ENCODE measurements at places on chromosomes 3 and 15.

GRCh38 chr3:49028673-49029562, at the start of gene IMPDH2:
TSS of gene IMPDH2 (minus strand) at chr3:49029398. CDS start at chr3:49029350, 48 bp downstream.
- H3K4me1 ChIP-seq, result peaks cover 8% of the 10 kb centered on the region
- peak within 1 kb of the TSS; percentile 92 for H3K27ac ChIP-seq
- H3K4me3 ChIP-seq, result peak within 1 kb of the TSS; percentile 59
- H3K27me3 ChIP-seq, result no peaks in the 10 kb centered on the region

- DNase-seq, result no peak
- no peak overlapping the region for H3K4me3 ChIP-seq
- no peaks in the 10 kb centered on the region for H3K27me3 ChIP-seq
- H3K27ac ChIP-seq, result no peak overlapping the region
- H3K4me1 ChIP-seq, result no peaks in the 10 kb centered on the region
These were observed 803.9 kb downstream of the DIPK2A start for GRCh38 chr3:144775551-144775950.

DNA sequence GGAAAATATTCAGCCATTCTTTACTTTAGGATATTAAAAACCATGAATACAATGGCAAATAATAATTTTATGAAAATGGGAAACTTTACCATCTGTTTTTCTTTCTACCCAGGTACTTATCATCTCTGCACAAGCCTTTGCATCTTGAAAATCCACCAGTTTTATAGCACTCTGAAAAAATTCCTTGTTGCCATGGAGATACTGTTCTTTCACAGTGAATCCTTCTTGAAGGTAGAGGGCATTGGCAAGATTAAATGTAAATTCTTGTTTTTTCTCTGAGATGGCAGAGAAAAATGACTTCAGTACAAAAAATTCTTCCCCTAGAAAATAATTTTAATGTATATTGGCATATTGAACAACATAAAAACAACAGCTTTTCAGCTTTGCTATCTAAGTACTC, 6.9 kb downstream of the SERPINI2 start:
- H3K4me1 ChIP-seq, result no peaks in the 10 kb centered on the region
- no peak overlapping the region for H3K27ac ChIP-seq
- no peak overlapping the region for H3K4me3 ChIP-seq
- H3K27me3 ChIP-seq, result no peaks in the 10 kb centered on the region
- DNase-seq, result no peak

DNA sequence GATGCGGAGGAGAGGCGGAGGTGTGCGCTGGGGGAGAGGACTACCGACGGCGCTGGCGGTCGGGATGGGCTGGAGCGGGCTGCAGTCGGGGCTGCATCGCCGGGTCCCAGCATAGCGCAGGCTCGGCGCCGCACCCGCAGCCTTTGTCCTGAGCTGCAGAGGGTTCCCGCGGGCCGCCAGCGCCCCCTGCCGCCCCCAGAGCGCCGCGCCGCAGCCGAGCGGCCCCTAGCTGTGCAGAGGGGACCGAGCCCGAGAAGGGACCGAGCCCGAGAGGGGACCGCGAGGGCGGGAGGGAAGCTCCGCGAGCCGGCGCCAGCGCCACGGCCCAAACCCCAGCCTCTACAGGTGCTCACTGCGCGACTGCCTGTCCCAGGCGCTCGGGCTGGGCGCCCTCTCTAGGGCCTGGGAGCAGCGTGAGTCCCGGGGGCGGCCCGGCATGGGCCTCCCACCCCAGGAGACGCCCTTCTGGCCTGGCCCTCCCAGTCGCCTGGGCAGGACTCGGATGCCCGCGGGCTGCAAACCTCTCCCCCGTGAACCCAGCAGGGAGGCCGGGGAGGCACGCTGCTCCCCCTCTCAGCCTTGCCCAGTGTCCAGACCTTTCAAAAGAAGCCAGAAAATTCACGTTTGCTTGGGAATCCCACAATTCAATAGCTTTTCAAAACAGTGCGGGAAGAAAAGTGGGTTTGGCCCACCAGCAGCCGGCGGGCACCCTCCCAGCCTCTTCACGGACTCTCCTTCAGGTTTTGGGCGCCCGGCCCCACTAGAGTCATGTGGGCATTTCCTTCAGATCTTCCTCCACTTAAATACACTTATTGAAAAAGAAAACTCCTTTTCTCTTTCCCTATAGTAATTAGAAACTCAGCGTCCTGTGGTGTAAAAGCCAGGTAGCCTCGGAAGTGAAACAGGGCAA, 134.7 kb downstream of the TPRA1 start:
- H3K4me3 ChIP-seq, result peak overlapping the region; percentile 49
- no peaks in the 10 kb centered on the region for H3K36me3 ChIP-seq
- H3K27me3 ChIP-seq, result no peaks in the 10 kb centered on the region
- no peak overlapping the region for H3K27ac ChIP-seq
- H3K4me1 ChIP-seq, result peaks cover 18% of the 10 kb centered on the region

GRCh38 chr3:173709026-173709425, 311.5 kb downstream of the NLGN1 start:
- H3K4me1 ChIP-seq, result no peaks in the 10 kb centered on the region
- no peak for DNase-seq
- H3K27ac ChIP-seq, result no peak overlapping the region
- H3K4me3 ChIP-seq, result no peak overlapping the region
